ENCODE measurements at places on chromosomes 2 and 18.

DNA sequence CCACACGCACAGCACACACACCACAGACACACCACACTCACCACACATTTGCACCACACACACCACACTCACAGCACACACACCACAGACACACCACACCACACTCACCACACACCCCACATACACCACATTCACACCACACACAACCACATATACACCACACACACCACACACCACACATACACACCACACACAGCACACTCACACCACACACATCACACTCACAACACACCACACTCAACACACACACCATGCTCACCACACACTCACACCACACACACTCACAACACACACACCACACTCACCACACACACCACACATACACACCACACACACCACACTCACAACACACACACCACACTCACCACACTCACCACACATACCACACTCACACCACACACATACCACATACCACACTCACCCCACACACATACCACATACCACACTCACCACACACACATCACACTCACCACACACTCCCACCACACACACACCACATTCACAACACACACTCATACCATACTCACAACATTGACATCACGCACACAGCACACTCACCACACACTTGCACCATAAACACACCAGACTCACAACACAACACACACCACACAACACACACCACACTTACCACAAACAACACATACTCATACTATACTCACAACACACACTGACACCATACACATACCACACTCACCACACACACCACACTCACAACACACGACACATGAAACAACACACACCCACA lies 60.0 kb downstream of the SDC1 start:
- no peak for DNase-seq

GRCh38 chr2:239298116-239298804 lies 102.6 kb downstream of the HDAC4 start:
- no peak for DNase-seq

- DNase-seq = no peak
These were observed 169.4 kb downstream of the MEIS1 start for GRCh38 chr2:66604326-66604725.

GRCh38 chr18:7722955-7723354 lies 155.8 kb downstream of the PTPRM start:
- no peak for DNase-seq

DNA sequence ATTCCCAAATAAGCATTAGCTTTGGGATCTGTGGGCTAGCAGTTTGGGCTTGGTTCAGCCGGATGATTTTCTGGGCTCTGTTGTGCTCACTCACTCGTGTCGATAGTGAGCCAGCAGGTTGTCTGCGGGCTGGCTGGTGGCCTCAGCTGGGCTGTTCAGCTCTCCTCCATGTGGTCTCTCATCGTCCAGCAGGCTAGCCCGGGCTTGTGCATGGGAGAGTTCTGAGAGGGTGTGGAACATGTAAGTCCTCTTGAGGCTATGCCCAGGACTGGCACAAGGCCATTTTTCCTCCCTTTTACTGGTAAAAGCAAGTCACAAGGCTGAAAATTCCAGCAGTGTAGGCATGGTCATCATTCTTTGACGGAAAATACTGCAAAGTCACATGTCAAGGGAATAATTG lies 38.5 kb downstream of the NTSR2 start:
- no peak for DNase-seq

DNA sequence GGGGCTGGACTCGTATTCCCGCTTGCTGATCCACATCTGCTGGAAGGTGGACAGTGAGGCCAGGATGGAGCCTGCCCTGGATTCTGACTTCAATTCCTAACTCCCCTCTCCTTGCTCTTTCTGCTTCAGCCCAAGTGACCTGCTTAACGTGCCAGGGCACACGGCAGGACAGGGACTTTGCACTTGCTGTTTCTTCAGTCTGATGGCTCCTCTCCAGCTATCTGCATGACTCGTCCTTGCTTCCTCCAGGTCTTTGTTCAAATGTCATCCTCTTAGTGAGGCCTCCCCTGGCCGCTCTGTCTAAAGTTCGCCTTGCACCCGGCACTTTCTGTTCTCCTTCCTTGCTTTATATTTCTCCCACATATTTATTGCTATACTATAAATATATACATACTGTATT lies 357.6 kb downstream of the MTX2 start:
- no peak for DNase-seq

DNA sequence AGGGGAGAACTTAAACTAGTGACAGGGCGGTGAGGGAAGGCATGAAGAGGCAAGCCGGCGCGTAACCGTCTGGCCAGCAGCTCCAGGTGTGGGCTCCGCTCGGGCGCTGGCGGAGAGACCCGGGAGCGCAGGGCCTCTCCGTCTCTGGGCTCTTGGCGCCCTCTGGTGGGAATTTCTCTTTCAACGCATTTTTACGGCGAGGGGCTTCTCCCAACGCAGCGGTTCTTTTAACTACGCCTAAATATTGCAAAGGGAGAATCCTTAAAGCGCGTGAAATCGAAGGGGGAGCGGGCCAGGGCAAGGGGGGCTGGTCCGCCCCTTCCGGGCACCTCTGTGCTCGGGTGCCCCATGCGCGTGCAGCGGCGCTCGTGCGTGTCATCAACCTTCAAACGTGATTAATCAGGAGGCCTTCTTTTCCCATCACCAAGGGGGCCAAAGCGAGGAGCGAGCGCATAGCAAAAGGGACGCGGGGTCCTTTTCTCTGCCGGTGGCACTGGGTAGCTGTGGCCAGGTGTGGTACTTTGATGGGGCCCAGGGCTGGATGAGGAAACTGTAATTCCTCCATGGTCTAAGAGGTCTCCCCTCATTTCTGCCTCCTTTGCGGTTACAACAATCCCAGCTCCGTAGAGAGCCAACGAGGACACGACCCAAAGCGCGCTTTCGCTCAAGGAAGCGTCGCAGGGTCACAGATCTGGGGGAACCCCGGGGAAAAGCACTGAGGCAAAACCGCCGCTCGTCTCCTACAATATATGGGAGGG lies 762 bp upstream of the GAD1 start:
- peak; percentile 27 for DNase-seq

DNA sequence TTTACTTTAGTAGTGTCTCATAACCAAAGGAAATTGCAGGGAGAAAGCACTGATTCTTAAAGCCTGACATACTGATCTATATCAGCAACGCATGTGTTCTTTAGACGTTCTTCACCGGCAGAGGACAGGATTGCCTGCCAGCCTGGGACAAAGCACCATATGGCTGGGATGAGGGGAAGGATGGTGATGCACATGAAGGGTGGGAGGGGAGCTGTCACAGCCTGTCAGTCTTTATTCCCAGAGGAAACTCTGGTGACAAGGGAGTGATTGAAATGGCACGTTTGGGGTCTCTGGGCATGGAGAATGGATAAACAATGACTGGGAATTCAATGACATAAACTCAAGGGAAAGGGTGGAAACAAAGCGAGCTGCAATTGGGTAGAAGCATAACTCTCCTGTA lies 808.1 kb downstream of the DCC start:
- DNase-seq = no peak

DNA sequence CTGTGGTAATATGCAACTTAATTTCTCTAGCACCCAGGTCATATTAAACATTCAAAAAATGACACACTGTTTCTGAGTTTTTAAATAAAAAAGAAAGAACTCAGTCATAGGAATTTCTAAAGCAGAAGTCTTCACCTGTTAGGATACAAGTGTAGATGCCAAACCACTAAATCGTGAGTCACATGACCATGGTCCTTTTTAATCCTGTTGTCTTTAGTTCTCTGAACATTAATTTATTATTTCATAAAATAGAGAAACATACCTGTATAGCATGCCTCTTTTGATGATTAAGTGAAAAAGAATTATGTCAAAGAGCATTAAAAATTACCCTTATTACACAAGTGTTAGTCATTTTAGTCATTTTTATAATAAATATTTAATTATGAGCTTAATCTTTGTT lies 398.8 kb downstream of the CCDC85A start:
- DNase-seq = no peak

DNA sequence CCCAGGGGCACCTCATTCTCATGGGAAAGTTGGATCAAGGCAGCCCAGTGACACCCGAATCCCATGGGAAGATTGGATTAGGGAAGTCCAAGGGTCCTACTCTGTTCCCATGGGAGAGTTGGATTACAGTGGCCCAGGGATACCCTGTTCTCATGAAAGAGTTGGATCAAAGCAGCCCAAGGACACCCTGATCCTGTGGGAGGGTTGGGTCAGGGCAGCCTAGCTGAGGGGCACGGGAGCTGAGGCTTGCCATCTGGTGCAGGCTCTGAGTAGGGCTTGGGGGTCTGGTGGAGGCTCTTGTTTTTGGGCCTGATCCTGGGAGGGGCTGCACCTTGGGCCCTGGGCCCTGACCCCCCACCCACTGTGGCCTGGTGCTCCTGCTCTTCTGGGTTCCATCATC lies 87.1 kb downstream of the ACKR3 start:
- DNase-seq = no peak

DNA sequence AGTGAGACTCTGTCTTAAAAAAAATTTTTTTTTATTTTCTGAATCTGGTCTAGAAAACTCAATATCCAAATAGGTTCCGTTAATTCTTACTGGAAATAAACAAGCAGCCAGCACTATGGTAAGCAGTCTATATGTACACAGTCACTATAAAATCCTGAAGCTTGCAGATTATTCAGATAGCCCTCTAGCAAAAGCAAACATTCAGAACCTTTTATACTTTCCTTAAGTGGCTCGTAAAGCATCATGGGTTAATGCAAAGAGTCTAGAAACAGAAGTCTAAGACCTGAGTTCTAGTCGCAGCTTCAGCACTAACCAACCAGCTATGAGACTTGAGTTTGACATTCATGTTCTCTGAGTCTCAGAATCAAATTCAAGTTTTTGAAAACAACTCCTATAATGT lies 51.9 kb downstream of the SIGLEC15 start:
- no peak for DNase-seq

DNA sequence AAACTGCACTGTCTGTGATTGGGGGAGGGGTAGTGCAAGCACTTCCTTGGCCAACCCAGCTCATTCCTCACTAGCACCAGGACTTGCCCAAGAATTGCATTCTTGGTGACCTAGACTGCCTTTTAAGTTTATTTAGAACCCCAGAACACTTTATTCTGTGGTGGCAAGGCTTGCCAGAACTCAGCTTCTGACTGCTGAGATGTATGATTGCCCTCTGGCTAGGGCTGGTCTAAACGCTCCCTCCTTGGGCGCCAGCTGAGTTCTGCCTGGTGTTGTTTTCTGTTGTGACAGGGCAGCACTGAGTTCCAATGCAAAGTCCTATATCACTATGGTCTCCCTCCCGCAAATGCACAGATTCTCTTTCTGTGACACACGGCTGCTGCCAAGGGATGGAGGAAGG lies 247.7 kb downstream of the ZNF385B start:
- DNase-seq = no peak

DNA sequence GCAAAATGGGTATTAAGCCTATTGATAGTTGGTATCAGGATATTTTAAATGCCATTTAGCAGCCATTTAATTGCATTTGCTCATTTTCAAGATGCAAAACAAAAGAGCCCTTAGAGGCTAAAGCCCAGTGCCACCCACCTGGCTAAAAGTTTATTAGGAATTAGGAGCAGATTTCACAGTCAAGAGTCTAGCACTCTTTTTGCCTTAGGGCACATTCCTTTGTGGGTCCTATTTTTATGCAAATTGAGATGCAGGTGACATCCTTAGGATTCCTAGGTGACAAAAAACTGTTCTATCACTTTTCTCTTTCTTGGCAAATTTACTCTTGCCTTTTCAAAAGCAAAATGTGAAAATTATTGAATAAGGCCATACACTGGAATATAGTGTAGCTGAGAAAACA lies 42.0 kb downstream of the CTNNA2 start:
- DNase-seq = no peak

- DNase-seq = no peak
These were observed 114.5 kb downstream of the AGAP1 start for GRCh38 chr2:235608200-235608887.

DNA sequence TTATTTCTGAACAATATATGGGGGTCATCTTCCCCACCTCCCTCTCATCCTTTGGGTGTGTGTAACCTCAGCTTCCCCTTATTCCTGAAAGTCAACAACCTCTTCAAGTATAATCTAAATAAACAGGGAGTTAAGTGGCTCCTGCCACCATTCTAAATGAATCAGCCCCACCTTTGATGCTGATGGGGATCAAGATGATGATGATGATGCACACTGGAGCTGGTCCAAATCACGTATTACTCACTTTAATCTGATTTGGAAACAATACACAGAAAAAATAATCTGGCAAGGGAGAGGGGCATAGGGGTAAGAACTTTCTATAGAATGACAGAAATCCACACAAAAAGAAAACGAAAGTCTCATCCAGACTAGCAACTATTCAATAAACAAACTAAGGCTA lies 7.1 kb downstream of the ACVR1 start:
- DNase-seq = no peak

GRCh38 chr2:233867993-233868532 lies at the start of gene MSL3B:
Gene MSL3B (minus strand): TSS chr2:233868386.
- no peak for DNase-seq

GRCh38 chr2:85952196-85952734 lies 63.5 kb upstream of the ST3GAL5 start:
- no peak for DNase-seq

- DNase-seq = no peak
These were observed 251.5 kb upstream of the NXPH2 start for GRCh38 chr2:139031722-139032121.

- no peak for DNase-seq
These were observed 90.5 kb upstream of the FN1 start for GRCh38 chr2:215526341-215526740.

GRCh38 chr2:64737547-64737946 lies 83.8 kb upstream of the SERTAD2 start:
- DNase-seq = no peak

GRCh38 chr2:187982668-187983067 lies 309.0 kb upstream of the GULP1 start:
- no peak for DNase-seq

DNA sequence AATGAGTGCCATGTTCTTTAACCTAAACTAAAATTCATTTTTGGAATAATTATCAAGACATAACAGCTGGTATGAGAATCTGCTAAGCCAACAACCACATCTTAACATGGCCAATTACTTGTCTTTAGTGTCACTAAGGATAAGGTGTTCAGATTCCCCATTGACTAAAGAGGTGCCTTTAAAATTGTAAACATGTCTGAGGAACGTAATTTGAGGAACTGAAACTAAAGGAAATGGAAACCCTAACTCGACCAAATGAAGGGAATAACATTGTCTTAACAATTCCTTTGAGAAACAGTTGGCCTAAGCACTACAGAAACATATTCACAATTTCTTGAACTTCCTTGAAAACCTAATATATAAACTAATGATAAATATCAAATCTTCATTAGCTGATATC lies 355.4 kb upstream of the GULP1 start:
- DNase-seq = no peak

DNA sequence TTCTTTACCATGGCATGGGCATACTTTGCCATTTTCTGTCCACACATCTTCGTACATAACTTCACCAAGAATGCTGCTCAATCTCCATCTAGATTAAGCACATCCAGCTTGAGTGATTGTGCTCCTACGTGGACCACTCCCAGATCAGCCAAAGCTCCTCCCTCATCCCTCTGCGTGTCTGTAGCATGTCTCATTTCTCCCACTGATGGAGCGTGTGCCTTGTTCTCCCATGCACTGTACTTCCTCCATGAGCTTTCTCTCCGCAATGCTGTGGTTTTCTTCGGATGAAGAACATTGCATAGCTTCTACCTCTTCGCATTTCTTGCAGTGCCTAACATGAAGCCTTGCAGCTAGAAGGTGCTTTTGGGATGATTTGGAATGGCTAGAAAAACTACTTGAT lies 13.5 kb downstream of the CCL20 start:
- DNase-seq = no peak

- no peak for DNase-seq
These were observed 117.4 kb downstream of the RHBDD1 start for GRCh38 chr2:226953206-226953605.

Measured in bone marrow (tissue), 2 donors.